Osteoblast (primary cell): ENCODE measurements at places on chromosomes 13 and 19. TPM values are rescaled to one million over a fixed set of nuclear protein-coding genes. Genes with fewer than 3 reads are reported as not detected.

EDNRB gene
- under 0.01 and 0.29 TPM in 2 replicates for total RNA-seq

TUBA3C gene
- not detected in 2 replicates for total RNA-seq

CEACAM21 gene
- not detected in 2 replicates for total RNA-seq

USHBP1 gene
- not detected in 2 replicates for total RNA-seq

SHANK1 gene
- total RNA-seq, result 0.88 and 1.1 TPM in 2 replicates

LMO7 gene
- total RNA-seq, result 465 and 536 TPM in 2 replicates

MYO1F gene
- under 0.01 and 0.72 TPM in 2 replicates for total RNA-seq
